ENCODE measurements at places on chromosomes 2 and 18.

GRCh38 chr2:40471866-40472265 lies 20.0 kb upstream of the SLC8A1 start:
- no peak for DNase-seq

DNA sequence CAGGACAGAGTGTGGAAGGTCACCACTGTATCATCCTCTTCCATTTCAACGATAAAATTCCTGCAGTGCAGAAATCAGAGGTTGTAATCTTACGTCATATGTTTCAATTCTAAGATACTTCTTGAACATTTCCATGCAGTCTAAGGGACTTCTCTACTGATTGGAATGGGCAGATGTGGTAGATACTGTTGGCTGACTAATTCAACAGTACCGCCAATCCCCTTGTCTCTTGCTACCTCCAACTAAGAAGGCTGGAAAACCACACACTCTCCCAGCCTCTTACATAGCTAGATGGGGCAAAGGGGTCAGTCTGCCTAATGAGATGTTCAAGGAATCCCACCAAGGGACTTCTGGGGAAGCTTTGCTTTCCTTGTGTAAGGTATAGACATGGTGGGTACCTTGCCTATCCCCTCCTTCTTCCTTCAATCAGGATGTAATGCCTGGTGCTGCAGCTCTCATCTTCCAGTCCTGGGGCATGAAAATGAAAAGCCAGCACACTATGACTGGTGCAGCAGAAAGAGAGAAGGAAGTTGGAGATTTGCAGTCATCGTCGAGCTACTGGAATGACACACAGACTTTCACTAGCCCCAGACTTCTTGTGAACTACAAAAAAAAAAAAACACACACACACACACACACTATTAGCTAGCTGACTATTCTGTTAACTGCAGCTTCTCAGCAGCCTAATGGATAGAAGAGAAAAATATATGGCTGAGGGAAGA lies 84.1 kb downstream of the ALPK2 start:
- no peak for DNase-seq

DNA sequence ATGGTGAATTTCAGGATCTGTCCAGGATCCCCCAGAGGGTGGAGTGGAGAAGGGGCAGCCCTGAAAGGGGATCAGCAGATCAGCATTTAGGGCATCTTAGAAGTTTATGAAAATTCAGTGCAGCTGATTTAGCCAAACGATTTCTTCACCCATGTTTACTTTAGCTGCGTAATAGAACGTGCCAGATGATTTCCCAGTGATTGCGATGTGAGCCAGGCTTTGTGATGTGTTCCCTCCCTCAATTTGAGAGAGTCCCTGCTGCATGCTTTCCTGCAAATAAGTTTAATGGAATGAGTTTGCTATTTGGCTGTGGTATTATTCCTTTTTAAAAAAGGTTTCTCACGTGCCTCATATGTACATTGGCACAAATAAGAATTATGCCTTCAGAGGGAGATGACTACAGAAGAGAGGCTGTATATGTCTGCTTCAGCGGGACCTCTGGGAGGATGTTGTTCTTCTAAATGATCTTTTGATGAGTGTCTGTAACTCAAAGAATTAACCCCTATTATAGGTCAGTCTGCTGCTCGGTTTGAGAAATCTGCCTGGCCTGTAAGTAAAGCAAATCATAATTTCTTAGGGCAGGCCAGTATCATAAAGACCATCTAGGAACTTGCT lies 111.9 kb downstream of the MRO start:
- no peak for DNase-seq

DNA sequence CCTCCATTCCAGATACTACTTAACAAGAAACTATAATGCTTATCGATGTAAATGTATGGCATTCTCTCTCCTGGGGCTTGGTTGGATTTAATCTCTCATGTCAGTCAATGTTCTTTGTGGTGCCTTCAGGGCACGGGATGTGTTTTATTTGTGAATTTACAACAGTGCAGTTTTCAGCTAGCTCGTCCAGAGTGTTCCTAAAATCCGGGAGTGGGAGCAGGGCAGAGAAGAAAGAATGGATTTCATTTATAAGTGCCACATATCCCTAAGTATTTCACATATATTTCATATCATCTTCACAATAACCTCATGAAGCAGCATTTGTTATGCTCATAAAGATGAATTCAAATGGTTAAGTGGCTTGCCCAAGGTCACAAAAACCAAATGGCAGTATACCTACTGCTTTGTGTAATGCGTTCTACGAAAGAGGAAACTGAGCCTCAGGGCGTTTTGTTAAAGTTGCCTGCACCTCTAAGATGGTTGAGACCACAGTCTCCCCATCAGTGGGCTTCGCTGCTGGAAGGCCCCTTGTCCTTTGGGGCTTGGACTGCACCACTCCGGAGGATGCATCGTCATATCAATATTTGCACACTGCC lies 134.7 kb upstream of the MGAT5 start:
- peak; percentile 67 for DNase-seq

- DNase-seq = no peak
Observed at GRCh38 chr18:69718912-69719547, 228.6 kb downstream of the CD226 start.

DNA sequence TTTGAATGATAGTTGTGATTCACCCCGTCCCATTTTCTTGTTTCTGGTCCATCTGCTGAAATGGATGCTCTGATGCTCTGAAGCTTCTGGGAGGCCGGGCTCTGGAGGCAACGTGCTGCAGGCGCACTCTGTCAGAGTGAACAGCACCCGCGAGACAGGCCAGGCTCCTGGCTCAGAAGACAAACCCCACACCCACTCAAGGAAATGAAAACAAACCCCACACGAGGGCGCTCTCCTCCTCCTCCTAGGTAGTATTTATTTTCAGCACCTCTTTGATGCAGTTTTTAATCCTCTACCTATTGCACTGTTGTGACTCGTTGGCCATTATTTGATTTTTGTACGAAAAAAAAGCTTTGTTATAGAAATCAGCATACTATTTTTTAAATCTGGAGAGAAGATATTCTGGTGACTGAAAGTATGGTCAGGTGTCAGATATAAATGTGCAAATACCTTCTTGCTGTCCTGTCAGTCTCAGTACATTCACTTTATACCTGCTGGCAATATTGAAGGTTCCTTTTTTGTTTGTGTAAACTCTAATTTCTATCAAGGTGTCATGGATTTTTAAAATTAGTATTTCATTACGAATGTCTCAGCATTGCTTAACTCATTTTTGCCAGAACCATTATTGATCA lies 10.3 kb upstream of the CHST10 start:
- DNase-seq = no peak

DNA sequence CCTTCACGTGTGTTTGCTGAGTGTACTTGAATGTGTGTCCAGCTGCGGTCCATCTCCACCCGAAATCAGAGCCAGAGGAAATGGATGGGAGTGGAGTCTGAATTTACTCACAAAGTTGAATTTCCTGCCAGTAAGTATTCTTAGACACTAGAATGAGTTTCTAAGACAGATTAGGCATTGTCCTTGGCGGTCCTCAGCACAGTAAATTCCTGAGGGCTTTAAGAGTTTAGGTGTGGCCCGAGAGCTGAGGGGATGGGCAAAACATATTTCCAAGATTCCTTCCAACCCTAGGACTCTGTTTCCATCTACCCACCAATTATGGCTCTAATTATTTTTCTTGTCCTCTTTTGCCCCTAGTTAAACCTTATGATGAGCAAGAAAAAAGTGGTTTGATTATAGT lies 90.3 kb upstream of the PHLPP1 start:
- DNase-seq = no peak

GRCh38 chr2:26988058-26988860 lies 17.8 kb downstream of the MAPRE3 start:
- no peak for DNase-seq

GRCh38 chr2:67323209-67323991 lies 73.7 kb upstream of the ETAA1 start:
- no peak for DNase-seq

DNA sequence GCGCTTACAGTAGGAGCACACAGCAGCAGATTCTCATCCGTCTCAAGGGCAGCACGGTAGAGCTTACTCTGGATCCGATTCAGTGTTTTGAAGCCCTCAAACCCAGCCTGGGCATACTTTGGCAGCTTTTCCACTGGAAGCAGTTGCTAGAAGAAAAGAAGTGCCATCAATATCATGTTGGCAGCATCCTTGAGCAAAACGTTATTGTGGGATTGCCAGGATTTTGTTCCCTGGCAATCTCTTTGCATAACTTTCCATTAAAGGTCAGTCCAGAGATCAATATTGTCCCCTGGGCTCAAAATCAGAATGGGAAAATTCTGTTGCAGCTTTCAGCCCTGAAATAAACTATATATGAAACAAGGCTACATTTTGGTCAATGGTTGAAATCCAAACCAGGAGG lies 8.4 kb downstream of the SNRNP200 start:
- no peak for DNase-seq

GRCh38 chr18:46161703-46162396 lies 57.7 kb downstream of the HAUS1 start:
- DNase-seq = no peak

GRCh38 chr18:12464731-12465130 lies 57.0 kb downstream of the PRELID3A start:
- DNase-seq = no peak

GRCh38 chr2:13504808-13505207 lies 788.1 kb downstream of the TRIB2 start:
- DNase-seq = no peak

- no peak for DNase-seq
Observed at GRCh38 chr18:44750774-44751173, 70.1 kb downstream of the SETBP1 start.

DNA sequence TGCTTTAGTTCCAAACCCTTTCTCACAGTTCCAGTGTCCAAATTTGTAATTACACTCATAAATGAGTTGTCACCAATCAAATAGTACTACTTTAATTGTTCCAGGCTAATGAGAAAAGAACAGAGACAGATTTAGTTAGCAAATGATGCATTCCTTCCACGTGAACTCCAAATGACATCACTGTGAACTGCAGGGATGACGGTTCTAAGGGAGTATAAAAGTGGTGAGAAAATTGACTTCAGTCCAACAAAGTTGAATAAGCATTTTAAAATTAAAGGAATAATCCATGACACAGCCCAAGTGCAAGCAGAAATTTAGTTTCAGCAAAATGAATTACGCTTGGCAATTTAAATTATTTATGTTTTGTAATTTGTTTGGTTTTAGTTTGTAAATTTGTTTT lies 102.0 kb upstream of the LRATD1 start:
- no peak for DNase-seq

Measured in T-helper 2 cell (primary cell).